Mesothelial cell of epicardium (in vitro differentiated cells): ENCODE measurements at places on chromosomes 1 and 21. TPM values are rescaled to one million over a fixed set of nuclear protein-coding genes. Genes with fewer than 3 reads are reported as not detected.

Gene AIRE
- total RNA-seq, result 0.13 to 0.23 TPM (median 0.18 TPM) in 3 replicates

Gene CLEC20A
- total RNA-seq, result not detected in 3 replicates

DNA sequence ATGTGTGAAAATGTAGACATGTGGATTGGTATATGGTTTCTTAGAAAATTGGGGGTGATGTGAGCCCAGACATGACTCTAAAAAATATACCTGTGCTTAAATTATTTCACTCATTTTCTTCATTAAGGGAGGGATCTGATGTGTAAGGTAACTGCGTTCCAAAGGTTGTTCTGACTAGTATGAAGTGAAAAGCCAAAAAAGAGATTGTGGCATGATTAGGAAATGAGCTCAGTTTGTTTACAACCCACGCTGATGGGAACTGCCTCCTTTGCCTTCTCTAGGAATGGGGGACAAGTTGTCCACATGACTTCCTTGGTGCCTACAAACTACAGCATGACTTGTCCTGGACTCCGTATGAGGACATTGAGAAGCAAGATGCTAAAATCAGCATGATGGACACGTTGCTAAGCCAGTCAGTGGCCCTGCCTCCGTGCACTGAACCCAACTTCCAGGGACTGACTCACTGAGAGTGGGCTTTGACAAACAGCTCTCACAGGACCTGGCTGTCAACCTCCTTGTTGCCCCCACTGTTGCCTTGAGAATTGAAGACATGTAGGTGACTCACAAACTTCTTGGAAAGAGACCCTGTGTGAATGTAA, 8.0 kb downstream of the C1orf50 start:
- H3K27me3 ChIP-seq, result no peaks in the 10 kb centered on the region
- no peak overlapping the region for H3K27ac ChIP-seq
- H3K4me1 ChIP-seq, result peaks cover 3% of the 10 kb centered on the region
- H3K36me3 ChIP-seq, result peaks cover 41% of the 10 kb centered on the region
- no peak overlapping the region for H3K4me3 ChIP-seq

- no peak overlapping the region for H3K27ac ChIP-seq
- H3K4me3 ChIP-seq, result no peak overlapping the region
- no peaks in the 10 kb centered on the region for H3K27me3 ChIP-seq
- H3K4me1 ChIP-seq, result peaks cover 20% of the 10 kb centered on the region
- DNase-seq, result no peak
These were observed 50.5 kb downstream of the ADGRL2 start for GRCh38 chr1:81851217-81851616.

DNA sequence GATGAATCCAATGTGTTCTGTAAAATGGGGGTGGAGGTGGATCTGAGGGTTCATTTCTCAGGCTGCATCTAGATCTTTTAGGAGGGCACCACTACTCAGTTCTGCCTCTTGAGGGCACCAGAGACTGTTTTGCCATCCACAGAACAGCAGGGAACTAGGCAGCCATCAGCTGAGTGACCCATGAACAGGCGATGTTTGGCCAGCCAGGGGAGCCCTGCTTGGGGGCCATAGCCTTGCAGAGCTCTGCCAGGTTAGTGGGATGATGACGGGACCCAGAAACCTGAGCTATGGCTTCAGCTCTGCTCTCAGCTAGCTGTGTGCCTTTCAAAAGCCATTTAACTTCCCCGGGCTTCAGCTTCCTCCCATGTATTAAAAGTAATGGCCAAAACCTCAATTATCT, 13.4 kb upstream of the NOS1AP start:
- H3K4me3 ChIP-seq, result no peak overlapping the region
- no peaks in the 10 kb centered on the region for H3K36me3 ChIP-seq
- H3K4me1 ChIP-seq, result no peaks in the 10 kb centered on the region
- peak; percentile 65 for DNase-seq
